Uterine smooth muscle cell (primary cell): ENCODE measurements at places on chromosomes 7 and 10. TPM values are rescaled to one million over a fixed set of nuclear protein-coding genes. Genes with fewer than 3 reads are reported as not detected.

Gene SFXN3
- 64.5 and 67.0 TPM in 2 replicates for total RNA-seq

Gene CDC14C
- total RNA-seq: not detected in 2 replicates

Gene C10orf67
- total RNA-seq: 0.11 and 0.12 TPM in 2 replicates

Gene NUTM2B
- total RNA-seq: 0.22 and 0.37 TPM in 2 replicates

Gene PTF1A
- not detected in 2 replicates for total RNA-seq

Gene DNAJC12
- total RNA-seq: 2.4 and 2.8 TPM in 2 replicates

Gene CASP2
- total RNA-seq: 11.2 and 15.7 TPM in 2 replicates

Gene BICC1
- total RNA-seq: 23.6 and 50.1 TPM in 2 replicates

Gene SFXN2
- 5.0 and 7.0 TPM in 2 replicates for total RNA-seq

Gene RELN
- 6.5 and 14.9 TPM in 2 replicates for total RNA-seq

Gene POU6F2
- not detected in 2 replicates for total RNA-seq

Gene MRLN
- total RNA-seq: not detected in 2 replicates

Gene DRGX
- total RNA-seq: not detected in 2 replicates

Gene MSRB2
- 13.3 and 16.7 TPM in 2 replicates for total RNA-seq

Gene FGL2
- total RNA-seq: under 0.01 and 0.22 TPM in 2 replicates

Gene CPA2
- total RNA-seq: not detected in 2 replicates

Gene PPP1R17
- under 0.01 TPM in 1 of 2 replicates, not detected in the other for total RNA-seq

Gene GRID1
- total RNA-seq: 0.33 and 1.9 TPM in 2 replicates

Gene CRYGN
- 0.25 TPM in 1 of 2 replicates, not detected in the other for total RNA-seq

Gene SPDYE16
- total RNA-seq: 0.12 TPM in 1 of 2 replicates, not detected in the other

Gene AGMO
- total RNA-seq: not detected in 2 replicates

Gene DYNC1I1
- total RNA-seq: 0.62 and 2.1 TPM in 2 replicates

Gene PAOX
- total RNA-seq: 4.0 and 9.2 TPM in 2 replicates

Gene HOXA10
- 12.6 and 14.5 TPM in 2 replicates for total RNA-seq

Gene AHR
- total RNA-seq: 45.6 and 62.3 TPM in 2 replicates
